Mesenchymal stem cell (in vitro differentiated cells and primary cell): ENCODE measurements at places on chromosomes 7 and 10.

GRCh38 chr10:35126062-35126529 lies 550 bp upstream of the CREM start:
- DNase-seq = no peak

GRCh38 chr10:101625821-101626412 lies 37.8 kb downstream of the DPCD start:
- no peak for DNase-seq

- DNase-seq = no peak
Observed at GRCh38 chr7:92953657-92954056, 117.3 kb upstream of the CDK6 start.

GRCh38 chr7:44975331-44976039 lies 3.3 kb downstream of the MYO1G start:
- DNase-seq = no peak

DNA sequence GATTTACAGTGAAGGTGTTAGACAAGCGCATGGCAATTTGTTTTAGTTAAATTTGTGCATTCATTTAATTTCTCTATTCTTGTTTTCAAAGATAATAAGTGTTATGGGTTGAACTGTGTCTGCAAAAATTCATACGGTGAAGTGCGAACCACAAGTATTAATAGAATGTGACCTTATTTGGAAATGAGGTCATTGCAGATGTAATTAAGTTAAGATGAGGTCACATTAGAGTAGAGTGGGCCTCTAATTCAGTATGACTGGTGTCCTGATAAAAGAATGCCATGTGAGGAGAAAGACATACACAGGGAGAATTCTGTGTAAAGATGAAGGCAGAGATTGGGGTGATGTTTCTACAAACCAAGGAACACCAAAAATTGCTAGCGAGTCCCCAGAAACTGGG lies 158.8 kb upstream of the SEMA3E start:
- no peak for DNase-seq

GRCh38 chr10:31253237-31253636 lies 65.8 kb upstream of the ZEB1 start:
- no peak for DNase-seq

DNA sequence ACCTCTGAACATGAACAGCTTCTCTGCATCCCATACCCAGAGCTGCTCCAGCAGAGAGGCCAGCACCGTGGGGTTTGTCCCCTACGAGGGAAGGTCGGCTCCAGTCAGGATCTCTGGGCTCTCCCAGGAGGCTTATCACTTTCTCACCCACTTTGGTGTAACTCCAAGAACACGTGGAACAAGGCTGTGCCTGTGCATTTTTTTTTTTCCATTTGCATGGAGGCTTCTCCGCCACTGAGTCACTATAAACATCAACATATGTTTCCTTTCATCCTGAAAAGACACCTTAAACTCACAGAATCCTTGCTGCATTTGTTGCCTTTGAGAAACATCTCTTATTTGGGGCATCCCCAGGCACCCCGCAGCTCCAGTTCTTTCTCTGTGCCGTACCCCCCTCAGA lies 29.4 kb upstream of the ECHDC3 start:
- DNase-seq = peak; percentile 65

DNA sequence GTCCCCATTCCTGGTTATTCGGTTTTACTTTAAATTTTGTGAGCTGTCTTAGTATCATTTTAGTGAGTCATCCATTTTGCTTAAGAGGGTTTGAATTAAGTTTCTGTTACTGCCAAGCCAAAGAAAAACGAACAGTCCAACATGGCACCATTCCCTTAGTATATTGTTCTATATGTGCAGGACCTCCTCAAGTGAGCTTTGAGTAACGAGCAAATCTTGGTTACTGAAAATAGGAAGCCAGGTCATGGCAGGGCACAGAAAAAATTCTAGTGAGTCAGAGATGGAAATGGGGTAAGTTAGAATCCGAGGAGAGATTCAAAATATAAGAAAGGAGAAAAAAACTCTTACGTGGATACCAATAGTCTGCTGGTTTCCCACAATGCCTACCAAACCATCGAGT lies 292.9 kb downstream of the BAMBI start:
- peak; percentile 42 for DNase-seq

DNA sequence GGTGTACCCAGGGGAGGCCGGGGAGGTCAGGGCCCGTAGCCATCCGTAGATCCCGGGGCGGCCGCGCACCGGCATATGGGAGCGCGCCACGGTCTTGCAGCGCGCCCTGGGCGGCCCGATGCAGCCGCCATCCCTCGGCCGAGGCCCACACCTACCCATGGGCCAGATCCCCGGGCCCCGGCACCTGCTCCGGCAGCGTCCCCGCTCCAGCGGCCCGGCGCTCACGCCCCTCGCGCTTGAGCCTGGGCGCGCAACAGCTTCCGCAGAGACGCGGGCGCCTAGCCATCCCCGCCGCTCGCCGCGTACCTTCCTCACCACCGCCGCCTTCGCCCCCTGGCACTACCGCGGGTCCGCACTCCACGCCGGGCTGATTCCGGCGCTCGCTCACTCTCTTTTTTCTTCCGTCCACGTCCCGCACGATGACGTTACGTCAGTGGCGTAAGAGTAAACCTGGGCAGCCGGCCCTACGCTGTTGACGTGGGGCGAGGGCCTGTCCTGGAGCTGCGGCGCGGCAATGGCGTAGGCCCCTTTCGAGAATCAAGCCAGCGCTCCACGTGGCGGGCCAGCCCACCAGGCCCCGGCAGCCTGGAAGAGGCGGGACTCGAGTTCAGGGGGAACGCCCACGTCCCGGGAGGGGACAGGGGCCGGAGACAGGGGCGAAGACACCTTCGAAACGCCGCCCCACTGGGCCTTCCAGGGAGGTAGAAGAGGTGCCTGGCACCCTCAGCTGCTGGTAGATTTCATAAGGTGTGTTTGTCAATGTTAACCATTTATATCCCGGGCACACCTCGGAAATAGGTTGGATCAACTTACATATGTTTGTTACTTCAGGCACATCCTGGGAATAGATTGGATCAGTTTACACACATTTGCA lies at the start of gene ALDH18A1:
TSS of gene ALDH18A1 (minus strand) at position 421 of the 874 bp plus-strand sequence. CDS start 3,334 bp downstream, outside the sequence.
- peak; percentile 92 for DNase-seq

DNA sequence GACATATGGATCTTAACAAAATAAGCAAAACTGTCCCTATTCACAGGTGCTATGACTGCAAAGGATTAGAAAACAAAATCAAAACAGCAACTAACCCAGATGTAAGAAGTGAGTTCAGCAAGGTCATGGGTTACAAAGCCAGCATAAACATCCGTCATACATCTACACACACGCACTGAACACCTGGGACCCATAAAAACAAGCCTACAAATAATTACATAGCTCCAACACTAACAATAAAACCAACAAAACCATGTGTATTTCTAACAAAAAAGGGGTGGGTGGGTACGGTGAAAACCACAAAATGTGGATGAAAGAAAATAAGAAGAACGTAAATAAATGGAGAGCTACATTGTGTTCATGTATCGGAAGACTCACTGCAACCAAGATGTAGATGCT lies 256.8 kb downstream of the ELFN1 start:
- no peak for DNase-seq

DNA sequence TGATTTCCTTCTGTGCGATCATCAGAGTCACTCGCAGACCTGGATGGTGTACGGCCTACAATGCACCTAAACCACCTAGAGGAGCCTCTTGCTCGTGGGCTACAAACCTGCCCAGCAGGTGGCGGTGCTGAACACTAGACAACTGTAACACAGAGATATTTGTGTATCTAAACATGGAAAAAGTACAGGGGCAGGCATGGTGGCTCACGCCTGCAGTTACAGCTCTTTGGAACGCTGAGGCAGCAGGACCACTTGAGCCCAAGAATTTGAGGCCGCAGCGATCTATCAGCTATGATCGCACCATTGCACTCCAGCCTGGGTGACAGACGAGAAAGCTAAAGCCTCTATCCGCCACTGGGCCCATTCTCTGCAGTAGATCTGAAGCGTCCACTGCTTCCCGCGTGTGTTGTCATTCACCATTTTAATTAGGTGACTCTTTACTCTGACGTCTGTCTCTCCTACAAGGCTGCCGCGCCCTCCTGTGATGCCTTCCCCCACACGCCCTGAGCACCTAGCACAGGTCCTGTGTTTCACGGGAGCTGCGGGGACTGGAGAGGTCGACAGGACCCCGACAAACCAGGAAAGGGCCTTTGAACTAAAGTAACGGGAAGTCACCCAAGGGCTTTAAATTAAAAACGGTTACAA lies 774 bp downstream of the TUBGCP2 start:
- peak; percentile 80 for DNase-seq

GRCh38 chr7:22958742-22959141 lies 55.2 kb downstream of the HYCC1 start:
- DNase-seq = no peak

DNA sequence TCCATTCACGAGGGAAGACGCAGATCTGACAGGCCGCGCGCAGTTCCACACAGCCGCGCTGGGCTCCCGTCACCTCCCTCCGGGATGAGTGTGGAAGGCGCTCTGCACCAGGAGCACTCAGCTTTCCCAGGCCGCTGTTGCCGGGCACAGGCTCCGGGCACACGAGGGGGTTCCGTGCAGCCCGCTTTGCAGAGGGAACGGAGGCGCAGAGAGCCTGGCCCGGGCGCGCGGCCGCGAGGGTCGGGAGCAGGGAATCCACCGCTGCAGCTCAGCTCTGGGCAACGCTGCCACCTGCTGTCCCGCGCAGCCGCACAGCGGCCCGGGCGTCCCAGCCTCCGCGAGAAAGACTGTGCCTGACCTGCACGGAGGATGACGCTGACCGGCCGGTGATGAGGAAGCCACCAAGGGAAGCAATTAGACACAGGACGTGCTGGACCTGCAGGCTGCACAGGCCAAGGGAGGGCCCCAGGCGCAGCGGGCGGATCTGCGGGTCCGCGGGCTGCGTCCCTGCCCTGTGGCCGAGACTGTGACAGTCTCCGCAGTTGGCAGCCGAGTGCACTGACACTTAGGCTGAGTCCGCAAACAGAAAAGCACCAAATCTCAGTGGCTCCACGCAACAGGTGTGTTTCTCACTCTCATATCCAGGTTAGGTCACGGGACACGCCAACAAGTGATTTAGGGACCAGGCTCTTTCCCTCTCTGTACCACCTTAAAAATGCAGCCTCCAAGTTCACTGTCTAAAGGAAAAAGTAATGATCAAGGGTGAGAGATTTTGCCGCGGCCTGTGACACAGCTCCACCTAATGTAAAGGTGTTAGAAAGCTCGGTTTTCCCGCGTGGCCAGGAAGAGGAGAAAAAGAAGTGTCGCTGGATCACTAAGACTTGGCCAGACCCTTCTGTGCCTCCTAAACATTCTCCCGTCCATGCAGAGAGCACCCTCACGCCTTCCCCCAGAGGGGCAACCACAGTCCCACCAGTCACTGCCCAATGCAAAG lies 94.5 kb downstream of the SEC61G start:
- peak; percentile 28 for DNase-seq

DNA sequence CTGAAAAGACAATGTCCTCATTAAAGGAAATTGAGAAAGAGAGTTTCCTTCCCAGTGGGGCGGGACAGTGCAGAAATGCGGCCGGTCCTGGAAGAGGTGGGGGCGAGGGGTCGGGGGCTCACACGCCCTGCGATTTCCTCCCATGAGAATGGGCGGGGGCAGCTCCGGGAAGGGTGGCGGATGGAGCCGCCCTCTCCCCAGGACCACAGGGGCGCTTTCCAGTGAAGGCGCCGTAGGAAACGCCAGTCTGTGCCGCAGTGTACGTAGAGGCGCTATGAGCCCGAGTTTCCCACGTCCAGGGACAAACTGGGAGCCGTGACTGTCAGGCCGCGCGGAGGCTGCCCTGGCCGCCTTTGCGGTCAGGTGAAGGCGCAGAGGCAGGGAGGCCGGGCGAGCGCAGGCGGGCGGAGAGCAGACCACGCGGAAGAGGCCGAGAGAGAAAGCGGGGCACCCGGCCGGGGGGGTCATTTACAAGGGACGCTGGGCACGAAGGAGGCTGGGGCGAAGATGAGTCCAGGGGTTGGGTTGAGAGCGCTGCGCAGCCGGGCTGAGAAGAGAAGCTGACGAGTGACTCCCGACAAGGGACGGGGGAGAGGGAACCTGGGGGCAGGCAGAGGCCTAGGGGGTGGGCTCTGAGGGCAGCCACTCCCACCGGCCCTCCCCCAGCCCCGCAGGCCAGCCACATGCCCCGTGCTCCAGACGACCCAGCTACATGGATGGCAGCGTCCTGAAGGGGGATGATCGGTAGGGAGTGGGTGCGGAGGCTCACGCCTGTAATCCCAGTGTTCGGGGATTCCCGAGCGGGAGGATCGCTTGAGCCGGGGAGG lies 45.0 kb downstream of the ALOX5 start:
- DNase-seq = peak; percentile 66

- no peak for DNase-seq
Observed at GRCh38 chr10:44070282-44070681, 314.6 kb downstream of the CXCL12 start.

DNA sequence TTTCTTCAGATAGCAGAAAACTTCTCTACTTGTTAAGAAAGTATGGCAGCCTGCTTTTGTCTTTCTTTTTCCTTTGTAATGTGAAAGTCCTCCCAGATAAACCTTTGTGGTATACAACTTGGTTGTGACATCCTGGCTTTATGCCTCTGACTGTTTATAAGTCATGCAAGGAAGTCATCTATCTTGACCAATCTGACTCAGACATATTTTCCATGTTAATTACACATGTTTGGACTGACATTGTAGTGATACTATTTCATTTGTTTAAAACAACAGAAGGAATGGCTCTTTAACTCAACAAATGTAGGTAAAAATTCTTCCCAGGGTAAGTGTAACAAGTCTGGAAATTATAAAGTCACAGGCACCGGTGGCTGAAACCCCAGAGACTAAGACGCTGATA lies 341.6 kb upstream of the MEOX2 start:
- DNase-seq = peak; percentile 90

DNA sequence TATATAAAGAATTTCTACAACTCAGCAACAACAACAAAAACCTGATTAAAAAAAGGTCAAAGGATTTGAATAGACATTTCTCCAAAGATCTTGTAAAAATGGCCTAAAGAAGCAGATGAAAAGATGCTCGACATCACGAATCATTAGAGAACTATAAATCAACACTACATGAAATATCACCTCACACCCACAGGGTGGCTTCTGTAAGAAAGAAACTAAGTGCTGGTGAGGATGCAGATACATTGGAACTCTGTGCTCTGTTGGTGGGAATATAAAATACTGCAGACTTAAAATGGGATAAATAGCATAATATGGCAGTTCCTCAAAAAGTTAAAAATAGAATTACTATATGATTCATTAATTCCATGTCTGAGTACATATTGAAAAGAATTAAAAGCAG lies 38.3 kb upstream of the CDCA7L start:
- no peak for DNase-seq

GRCh38 chr7:125122173-125122572 lies 192.5 kb upstream of the POT1 start:
- peak; percentile 63 for DNase-seq

DNA sequence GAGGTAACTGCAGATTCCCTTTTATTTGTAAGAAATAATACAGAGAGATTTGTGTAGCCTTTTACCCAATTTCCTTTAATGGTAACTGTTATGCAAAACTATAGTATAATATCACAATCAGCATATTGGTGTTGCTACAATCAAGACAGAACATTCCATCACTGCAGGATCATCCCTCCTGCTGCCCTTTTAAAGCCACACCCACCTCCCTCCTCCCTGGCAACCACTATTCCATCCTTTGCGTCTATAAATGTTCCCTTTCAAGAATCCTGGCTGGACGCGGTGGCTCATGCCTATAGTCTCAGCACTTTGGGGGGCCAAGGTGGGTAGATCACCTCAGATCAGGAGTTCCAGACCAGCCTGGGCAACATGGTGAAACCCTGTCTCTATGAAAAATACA lies 13.2 kb downstream of the ACBD7 start:
- DNase-seq = no peak
